ENCODE measurements at places on chromosomes 7 and 10.

DNA sequence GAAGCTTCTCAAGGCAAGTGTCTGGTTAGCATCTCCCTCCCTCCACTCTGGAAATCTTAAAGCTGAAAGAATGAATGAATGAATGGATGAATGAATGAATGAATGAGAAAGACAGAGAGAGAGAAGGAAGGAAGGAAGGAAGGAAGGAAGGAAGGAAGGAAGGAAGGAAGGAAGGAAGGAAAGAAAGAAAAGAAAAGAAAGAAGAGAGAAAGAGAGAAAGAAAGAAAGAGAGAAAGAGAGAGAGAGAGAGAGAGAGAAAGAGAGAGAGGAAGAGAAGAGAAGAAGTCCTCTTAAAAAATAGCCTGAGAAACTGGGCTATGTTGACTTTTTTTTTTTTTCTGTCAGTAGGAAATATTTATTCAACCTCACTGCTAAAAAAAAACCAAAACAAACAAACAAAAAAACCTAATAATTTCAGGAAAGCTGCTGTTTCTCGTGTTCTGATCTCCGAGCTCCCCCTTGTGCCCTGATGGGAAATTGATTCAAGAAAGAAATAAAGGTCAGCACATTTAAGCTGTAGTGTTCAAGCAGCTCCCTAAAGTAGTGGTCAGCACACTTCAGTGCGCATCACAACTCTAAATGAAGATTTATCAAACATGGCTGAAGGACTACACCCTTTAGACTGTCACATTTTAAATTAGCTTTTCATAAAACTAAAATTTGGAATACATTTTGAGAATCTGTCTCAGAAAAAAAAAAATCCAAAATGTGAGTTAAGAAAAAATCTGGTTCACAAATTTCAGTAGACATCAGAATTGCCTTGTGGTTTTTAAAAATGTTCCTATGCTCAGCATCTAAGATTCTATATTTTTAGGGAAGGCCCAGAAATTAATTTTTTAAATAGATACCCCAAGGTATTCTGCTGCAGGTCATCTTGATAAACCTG is 154.3 kb downstream of the ELAPOR2 start:
- peak; percentile 12 for DNase-seq

- no peak for DNase-seq
Observed at GRCh38 chr10:133135116-133135465, 24.9 kb upstream of the KNDC1 start.

DNA sequence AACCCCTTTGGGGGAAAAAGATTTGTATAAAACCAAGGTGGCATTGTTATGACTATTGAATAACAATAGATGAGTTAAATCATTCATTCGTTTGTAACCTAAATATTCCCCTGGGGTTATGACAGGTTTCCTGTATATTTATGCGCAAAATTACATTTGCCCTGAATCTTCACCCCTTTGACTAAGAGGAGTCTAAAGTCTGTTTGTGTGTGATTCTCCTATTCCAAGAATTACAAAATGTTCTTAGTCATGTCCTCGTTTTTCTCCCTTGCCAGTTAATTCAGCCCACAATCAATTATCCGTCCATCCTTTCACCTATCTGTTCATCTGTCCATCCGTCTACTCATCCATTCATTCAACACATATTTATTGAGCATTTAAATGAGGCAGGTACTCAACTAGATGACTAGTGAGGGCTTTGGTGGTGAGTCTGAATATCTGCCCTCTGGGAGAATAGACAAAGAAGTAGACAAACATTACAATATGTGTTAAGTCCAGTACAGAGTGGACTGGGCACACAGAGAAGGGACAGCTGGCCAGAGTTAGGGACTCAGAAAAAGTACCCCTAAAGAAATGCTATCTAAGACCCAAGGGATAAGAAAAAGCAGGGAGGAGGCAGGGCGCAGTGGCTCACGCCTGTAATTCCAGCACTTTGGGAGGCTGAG is 35.6 kb upstream of the TCF7L2 start:
- no peak for DNase-seq

GRCh38 chr10:118871244-118871865 is 116.6 kb upstream of the CACUL1 start:
- DNase-seq = no peak

GRCh38 chr10:85557077-85557476 is 809.5 kb downstream of the GRID1 start:
- no peak for DNase-seq

All from WERI-Rb-1 (cell line).